ENCODE measurements at places on chromosomes 7 and 10.

DNA sequence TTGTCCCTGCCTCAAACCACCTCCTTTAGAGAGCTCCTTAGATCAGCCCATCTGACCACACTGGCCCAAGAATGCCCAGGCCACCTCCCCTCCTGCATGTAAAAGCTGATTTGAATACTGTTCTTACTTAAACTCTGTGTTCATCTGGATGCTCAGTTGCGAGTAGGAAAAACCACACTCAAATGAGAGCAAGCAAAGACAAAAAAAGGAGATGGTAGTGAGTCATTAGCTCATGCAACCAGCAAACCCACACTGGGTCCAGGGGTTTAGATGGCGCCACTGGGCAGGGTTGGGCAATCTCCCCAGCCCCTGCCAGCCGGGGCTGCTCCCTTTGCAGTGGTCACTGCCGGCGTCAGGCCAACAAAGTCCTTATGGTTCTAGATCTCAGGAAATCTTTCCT lies 32.7 kb downstream of the TSPAN15 start:
- no peak for DNase-seq

- DNase-seq, result no peak
Observed at GRCh38 chr7:142400042-142400533, 142.2 kb upstream of the PRSS58 start.

- no peak for DNase-seq
Observed at GRCh38 chr7:24299192-24299591, 15.2 kb downstream of the NPY start.

GRCh38 chr7:53422291-53422690 lies 386.9 kb downstream of the POM121L12 start:
- DNase-seq, result no peak

DNA sequence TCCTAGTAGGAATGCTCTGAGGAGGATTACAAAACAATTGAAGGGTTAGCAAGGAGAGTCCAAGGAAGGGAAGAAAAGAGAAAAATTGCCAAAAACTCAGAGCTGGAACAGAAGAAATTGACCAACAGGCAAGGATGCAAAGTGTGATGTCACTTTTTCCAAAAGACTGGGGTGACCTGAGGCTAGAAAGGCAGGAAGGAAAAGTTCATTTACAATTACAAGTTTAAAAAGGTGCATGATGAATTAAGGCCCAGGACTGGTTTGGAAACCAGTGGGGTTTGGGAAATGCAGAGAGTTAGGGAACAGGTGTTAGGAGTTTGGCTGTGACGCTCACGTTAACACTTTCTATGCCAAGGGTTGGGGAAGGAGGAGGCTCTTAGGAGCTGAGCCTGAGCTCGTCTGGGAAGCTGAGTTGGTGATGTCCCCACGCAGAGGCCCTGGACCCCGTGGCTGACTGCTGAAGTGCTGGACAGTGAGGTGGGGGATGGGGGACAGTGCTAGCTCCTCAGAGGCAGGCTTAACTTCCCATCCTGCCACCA lies 92.6 kb upstream of the PODXL start:
- no peak for DNase-seq

DNA sequence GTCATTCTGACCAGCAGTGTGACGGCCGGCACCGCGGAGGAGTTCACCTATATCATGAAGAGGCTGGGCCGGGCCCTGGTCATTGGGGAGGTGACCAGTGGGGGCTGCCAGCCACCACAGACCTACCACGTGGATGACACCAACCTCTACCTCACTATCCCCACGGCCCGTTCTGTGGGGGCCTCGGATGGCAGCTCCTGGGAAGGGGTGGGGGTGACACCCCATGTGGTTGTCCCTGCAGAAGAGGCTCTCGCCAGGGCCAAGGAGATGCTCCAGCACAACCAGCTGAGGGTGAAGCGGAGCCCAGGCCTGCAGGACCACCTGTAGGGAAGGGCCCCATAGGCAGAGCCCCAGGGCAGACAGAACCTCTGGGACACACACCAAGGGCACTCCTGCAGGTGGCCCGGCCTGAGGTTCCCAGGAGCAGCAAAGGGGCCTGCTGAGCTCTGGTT lies 9.0 kb downstream of the RBP3 start:
- DNase-seq, result no peak

DNA sequence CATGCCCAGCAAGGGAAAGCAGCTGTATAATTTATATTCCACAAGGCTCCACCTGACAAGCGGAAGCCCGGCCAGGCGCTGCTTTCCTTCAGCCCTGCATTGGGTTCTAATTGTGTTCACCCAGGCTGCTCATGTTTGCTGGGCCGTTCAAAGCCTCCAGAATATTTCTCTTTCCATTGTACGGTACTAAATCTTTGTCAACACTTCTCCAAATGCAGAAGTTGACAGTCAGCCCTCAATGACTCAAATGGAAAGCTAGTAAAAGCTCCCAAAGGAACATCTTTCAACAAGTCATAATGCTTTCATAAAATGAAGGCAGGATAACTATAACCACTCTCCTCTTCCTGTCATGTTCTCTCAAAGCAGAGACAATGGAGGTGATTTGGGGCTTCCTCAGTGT lies 17.8 kb upstream of the CPXM2 start:
- no peak for DNase-seq

DNA sequence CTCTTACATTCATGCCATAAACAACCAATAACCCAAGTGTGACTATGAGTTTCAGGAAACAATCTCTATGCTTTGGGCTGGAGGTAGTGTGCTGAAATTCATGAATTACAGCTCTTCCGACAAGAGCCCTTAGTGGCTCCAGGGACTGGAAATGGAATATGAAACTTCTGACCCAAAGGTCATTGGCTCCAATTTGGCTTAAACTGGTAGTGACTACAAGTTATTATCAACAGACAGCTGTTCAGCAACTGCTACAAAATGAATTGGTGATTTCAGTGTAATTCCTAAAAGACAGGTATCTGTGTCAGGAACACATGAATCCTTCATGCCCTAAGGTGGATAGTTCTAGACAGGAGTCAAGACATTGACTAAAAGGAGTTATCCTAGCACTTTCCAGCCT lies 745.4 kb downstream of the PHTF2 start:
- DNase-seq, result no peak

DNA sequence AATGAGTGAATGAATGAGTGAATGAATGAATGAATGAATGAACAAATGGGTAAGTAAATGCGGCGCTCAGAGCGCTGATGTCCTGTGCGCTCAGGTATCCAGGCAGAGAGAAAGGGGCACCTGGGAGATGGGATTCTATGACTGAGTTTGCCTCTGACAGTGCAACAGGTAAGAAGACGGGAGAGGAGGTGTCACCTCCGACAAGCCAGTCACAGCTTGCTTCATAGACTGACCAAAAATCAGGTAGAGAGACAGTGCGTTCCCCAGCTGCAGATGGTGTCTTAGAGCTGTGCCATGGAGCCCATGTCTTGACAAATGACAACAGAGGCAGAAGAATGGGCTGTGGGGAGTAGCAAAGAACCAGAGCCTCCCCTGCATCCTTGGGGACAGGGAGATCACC lies 327.3 kb downstream of the FGFR2 start:
- DNase-seq, result no peak

DNA sequence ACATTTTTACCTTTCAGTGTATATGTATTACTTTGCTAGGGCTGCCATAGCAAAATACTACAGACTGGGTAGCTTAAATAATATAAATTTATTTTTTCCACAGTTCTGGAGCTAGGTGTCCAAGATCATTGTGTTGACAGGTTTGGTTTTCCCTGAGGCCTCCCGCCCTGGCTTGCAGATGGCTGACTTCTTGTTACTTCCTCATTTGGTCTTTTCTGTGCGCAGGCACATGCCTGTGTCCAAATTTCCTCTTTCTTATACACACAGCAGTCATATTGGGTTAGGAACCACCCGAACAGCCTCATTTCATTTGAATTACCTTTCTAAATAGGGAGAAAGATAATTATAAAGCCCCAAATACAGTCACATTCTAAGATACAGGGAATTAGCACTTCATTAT lies 521.6 kb upstream of the SORCS1 start:
- DNase-seq, result no peak

GRCh38 chr7:115249080-115249479 lies 327.2 kb downstream of the MDFIC start:
- no peak for DNase-seq

GRCh38 chr7:111763221-111763801 lies 201.0 kb upstream of the IMMP2L start:
- no peak for DNase-seq

DNA sequence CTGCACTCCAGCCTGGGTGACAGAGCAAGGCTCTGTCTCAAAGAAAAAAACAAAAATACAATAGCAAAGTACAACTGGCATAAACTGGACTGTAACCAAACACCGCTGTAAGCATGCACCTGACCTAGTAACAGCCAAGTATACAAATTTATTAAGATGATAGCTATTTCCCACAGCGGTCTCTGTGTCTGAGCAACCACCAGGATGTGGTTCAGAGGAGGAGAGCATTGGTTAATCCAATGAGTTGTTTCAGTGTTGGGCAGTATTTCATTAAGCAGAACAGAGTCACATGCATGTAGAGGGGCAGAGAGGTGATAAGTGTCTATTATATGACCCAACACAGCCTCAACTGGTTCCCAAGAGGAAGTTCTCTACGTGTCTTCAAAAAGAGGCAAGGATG lies 4.0 kb downstream of the SLC16A12 start:
- DNase-seq, result no peak

DNA sequence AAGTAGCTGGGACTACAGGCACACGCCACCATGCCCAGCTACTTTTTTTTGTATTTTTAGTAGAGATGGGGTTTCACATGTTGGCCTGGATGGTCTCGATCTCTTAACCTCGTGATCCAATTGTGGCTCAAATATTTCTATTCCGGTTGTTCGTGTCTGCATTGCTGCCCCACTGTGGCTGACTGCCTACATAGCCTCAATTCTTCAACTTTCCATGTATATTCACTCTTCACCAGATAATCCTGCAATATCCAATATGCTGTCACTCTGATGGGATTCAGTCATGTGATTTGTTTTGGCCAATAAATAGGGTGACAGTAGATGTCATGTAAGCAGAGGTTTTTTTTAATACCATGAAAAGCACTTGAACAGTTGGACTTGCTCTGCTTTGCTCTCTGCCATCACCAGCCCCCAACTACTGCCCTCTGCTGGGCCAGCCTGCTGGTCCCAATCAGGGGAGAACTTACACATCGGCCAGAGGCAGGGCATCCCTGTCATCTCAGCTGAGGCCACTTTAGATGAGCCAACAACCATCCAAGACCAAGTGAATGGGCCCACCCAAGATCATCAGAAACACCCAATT lies 56.7 kb downstream of the NSUN6 start:
- no peak for DNase-seq

DNA sequence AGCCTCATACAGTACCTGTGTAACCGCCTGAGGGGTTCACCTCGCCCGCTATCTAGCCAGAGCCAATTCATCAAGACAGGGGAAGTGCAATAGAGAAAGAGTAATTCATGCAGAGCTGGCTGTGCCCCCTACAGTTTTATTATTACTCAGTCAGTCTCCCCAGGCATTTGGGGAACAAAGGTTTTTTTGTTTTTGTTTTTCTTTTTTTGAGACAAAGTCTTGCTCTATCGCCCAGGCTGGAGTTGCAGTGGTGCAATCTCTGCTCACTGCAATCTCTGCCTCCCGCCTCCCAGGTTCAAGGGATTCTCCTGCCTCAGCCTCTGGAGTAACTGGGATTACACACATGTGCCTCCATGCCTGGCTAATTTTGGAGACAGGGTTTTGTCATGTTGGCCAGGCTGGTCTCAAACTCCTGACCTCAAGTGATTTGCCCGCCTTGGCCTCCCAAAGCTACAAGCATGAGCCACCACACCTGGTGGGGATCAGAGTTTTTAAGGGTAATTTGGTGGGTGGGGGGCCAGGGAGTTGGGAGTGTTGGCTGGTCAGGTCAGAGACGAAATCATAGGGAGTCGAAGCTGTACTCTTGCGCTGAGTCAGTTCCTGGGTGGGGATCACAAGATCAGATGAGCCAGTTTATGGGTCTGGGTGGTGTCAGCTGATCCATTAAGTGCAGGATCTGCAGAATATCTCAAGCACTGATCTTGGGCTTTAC lies 116.5 kb downstream of the MARCHF5 start:
- no peak for DNase-seq

- DNase-seq, result no peak
Observed at GRCh38 chr7:93629291-93629801, 54.8 kb upstream of the CALCR start.

- DNase-seq, result no peak
Observed at GRCh38 chr7:7923818-7924217, 44.8 kb upstream of the GLCCI1 start.

DNA sequence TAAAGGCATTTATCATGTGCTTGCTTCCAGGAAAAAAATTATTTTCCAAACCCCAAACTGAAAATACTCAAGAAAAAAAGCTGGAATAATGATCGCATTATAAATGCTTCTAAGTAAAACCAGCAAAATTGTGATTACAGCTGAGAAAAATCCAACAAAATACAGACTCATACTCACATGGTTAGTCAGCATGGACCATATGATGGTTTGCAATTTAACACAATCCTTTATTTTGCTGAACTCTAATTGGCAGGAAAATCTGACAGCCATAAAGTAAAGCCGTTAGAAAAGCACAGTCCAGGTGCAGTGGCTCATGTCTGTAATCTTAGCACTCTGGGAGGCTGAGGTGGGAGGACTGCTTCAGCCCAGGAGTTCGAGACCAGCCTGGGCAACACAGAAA lies 59.6 kb downstream of the BRI3 start:
- DNase-seq, result no peak

GRCh38 chr7:37209195-37209594 lies 239.5 kb downstream of the ELMO1 start:
- DNase-seq, result no peak

- DNase-seq, result no peak
Observed at GRCh38 chr10:58920655-58921003, 255.8 kb upstream of the PHYHIPL start.

DNA sequence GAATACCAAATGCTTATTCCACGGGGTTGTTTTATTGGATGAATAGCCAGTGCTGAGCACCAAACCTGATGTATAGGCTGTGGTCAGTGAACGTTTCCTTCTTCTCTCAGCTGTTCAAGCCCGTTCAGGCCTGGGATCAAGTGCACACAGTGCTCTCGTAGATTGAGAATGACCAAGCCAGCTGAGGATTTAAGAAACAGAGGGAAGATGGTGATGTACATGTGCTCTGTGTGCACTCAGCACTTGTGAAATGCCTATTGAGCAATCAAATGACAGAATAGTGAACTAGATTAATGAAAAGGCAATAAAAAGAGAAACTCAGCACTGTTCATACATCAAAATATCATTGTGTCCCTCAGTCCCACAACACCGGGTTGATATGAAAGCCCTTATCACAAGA lies 302.5 kb downstream of the BMPER start:
- DNase-seq, result no peak

DNA sequence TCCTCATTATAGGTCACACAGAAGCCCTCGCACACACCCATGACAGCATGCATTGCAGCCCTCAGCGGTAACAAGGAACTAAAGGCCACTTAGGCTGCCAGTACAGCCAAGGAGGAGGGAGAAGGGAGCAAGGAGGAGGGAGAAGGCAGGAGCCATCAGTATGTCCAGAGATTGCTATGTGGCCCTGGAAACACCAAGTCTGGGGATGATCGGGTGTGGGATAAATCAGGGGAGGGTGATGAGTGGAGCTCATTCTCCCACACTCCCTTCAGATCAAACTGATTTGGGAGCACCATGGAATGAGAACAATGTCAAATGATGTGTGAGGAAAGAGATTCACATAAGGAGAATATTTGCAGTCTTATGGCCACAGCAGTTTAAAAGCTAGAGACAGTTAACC lies 350.9 kb downstream of the TNS3 start:
- DNase-seq, result no peak

GRCh38 chr7:111835066-111835465 lies 272.8 kb upstream of the IMMP2L start:
- DNase-seq, result no peak

Measured in activated CD4-positive, alpha-beta T cell treated with anti-CD3 and anti-CD28 coated beads, Interleukin-2, amount 50 U/mL, for 48 hours (primary cell).